ENCODE measurements at places on chromosomes 3 and 15.

GRCh38 chr3:27319847-27320526, 49.2 kb downstream of the NEK10 start:
- DNase-seq, result peak; percentile 59

GRCh38 chr3:9534429-9534828, 19.2 kb downstream of the LHFPL4 start:
- no peak for DNase-seq

DNA sequence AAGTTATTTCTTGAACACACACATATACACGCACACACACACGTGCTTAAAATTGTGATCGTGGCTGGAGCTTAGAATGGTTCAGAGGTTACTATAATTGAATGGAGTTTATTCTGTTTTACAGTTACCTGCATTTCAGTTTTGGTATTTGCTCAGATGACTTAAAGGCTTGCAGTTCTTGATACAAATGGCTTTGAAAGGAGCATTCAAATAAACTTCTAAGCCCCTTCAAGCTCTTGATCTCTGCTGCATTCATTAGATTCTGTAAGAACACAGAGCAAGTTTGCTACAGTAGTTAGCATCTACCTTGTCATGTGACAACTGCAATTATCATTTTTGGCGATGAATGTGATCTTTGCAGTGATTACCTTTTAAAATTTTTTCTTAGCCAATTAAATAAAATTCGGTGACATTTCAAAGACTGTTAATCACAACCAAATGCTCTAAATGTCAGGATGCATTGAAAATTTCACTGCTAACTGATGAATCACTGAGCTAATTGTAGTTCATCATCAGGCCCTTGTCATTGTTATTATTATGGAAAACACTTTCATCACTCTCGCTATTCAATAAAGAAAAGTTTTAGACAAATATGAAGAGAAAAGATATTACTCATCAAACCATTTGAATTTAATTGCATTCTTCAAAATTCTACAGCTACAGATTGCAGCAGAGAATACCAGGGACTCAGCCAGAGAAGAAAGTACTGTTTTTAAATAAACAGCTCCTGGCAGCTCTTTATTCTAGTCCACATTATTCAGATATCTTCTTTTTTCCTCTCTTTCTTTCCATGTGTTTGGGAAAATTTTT, 296.1 kb downstream of the LRTM1 start:
- DNase-seq, result no peak

- DNase-seq, result no peak
These were observed 33.3 kb upstream of the FGD5 start for GRCh38 chr3:14785207-14786155.

- peak; percentile 66 for DNase-seq
These were observed 455.3 kb upstream of the NR2F2 start for GRCh38 chr15:95875121-95875643.

GRCh38 chr15:39145854-39146625, 434.8 kb upstream of the THBS1 start:
- no peak for DNase-seq

DNA sequence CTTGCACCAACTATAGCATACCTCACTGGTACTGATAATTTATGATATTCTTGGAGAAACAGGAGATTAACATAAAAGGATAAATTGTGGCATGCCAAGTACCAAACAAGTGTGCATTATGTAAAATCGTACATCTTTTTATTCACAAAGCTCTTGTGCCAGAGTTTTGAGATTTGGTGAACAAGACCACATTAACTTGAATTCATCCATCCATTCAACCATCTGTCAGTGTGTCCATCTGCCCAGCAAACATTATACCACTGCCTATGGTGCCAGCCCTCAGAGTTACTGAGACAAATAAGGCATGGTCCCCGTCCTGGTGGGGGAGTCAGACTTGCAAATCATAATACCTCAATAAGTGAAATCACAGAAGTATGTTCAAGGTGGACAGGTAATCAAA, 17.0 kb upstream of the NEO1 start:
- no peak for DNase-seq

DNA sequence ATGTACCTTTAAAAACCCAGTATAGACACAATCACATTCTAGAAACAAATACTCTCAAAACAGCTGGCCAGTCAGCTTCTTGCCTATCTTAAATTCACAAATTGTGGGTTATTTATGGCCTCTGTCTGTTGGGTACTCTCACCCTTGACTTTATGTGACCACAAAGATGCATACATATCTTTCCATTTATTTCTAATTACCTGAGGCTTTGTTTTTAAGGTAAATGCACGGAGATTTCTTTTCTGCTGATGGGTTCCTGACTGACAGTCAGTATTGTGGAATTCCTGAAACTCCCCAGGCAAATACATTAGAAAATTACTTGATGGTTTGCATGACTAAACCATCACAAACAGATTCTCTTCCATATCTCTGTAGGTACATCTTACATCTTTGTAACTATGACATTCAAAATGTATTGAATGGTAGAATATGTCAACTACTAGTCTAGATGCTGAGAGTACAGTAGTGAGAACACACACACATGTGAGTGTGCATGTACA, 107.7 kb downstream of the EDEM1 start:
- no peak for DNase-seq

DNA sequence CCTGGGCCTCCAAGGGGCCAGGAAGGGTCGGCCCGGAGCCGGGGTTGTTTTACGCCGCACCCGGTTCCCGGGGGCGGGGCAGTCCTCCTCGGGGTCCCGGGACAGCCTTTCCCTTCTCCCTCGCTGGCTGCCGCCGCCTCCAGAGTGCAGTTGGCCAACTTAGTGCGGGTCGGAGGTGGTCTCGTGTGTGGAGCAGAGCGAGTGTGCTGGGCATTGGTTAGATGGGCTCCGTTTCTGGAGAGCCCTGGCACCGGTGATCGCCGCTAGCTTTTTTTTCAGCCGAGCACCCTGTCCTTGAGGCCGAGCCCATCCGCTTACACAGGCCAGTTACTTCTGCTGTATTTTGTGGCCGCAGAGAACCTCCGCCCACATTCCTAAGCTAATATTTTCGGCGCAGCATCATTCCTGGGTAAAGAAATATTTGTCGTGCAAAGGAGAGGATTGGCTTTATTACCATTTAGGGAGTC, 585 bp downstream of the KIF23 start:
- peak; percentile 63 for DNase-seq

DNA sequence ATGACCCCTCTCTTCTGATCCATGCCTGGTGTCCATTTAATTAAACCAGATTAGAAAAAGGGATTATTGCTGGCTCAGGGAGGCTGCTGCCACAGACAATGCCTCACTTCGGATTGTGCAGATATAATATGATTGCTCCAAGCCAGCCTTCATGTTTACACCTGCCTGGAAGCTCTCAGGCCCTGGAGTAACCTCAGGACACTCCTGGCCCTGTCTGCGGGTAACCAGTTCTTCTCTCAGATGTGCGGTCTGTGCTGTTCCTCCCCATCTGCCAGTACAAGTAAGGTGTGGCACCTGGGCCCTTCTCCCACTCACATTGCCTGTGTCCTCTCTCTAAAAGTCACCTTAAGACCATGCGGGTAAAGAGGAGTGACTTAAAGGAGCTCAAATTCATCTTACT, 8.8 kb upstream of the GOLGA8J start:
- DNase-seq, result no peak

DNA sequence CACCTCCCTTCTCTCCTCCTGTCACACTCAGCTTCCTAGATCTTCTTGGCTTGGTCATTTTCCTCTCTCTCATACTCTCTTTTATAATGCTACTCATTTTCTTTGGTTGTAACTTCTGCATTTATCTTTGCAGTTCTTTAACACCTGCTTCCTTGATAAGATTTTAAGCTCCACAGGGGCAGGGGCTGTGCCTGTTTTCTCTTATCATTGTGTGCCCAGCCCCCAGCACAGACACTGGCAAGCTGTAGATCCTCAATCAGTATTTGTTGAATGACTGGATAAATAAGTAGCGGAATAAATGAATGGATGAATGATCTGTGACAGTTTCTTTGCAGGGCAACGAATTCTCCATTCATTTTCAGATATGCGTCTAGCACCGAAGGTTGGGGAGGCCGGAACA, 64.3 kb upstream of the MEX3B start:
- no peak for DNase-seq

DNA sequence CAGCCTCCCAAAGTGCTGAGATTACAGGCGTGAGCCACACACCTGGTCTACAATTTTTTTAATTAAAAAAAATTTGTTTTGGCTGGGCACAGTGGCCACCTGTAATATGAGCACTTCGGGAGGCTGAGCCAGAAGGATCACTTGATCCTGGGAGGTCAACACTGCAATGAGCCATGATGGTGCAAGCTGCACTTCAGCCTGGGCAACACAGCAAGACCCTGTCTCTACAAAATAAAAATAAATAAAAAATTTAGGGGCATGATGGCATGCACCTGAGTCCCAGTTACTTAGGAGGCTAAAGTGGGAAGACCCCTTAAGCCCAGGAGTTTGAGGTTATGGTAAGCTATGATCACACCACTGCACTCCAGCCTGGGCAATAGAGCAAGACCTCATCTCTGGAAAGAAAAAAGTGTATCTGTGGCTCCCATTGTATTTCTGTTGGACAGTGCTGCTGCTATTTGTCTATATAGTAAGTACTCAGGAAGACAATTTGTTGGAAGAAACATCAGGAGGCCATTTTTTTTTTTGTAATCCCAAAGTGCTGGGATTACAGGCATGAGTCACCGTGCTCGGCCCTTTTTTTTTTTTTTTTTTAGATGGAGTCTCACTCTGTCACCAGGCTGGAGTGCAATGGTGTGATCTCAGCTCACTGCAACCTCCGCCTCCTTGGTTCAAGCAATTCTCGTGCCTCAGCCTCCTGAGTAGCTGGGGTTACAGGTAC, 27.5 kb upstream of the SH3BP5 start:
- no peak for DNase-seq

DNA sequence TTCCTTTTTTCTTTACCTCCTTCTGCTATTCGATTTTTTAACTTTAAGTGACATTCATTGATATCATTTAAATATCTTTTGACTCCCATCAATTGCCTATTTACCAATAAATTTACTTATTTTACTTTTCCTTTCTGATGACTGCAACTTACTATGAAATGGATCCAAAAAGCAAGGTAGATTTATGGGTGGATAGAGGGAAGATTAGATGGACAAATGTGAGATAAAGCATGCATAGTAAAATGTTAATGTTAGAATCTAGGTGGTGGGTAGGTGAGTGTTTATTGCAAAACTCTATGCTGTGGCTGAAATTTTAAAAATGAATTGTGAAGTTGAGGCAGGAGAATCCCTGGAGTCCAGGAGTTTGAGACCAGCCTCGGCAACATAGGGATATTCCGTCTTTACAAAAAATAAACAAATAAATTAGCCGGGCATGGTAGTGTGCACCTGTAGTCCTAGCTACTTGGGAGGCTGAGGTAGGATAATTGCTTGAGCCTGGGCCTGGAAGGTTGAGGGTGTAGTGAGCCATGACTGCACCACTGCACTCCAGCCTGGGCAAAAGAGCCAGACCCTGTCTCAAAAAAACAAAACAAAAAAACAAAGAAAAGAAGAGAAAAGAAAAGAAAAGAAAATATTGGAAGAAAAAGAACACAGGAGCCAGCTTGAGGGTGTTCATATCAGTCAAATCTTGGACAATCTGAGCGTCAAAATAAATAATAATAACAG, 6.1 kb upstream of the PDCD6IP start:
- no peak for DNase-seq

DNA sequence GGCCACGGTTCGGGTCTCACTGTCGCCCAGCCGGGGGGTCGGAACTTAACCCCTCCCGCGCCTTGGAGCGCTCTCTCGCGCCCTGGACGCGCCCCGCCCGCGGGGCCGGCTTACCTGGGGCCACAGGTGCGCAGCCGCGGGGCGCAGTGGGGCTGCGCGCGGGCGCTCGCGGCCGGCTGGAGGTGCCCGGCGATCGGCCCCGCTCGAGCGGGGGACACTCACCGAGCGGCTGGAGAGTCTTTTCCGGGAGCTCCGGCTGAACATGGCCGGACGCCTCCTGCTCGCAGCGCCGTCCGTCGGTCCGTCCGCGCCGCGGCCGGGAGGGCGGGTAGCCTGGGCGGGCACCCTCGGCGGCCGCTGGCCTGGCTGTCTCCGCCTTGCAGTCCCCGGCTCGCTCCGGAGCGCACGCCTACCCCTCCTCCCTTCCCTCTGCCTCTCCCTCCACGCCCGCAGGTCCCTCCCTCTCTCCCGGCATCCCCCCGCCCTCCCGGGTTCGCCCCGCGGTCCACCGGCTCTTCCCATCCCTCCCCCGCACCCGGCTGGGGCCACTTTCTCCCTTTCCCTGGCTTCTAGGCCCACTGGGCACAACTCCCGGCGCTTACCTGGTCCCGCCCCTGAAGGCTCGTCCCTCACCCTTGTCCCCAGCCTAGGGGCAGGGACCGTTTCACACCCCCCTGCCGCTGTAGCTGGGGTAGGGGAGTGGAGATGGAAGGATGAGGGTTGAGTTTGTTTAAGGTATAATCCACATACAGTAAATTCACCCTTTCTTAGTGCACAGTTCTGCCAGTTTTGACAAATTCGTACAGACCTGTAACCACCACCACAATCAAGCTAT, 220.1 kb upstream of the PRICKLE2 start:
- DNase-seq, result no peak

DNA sequence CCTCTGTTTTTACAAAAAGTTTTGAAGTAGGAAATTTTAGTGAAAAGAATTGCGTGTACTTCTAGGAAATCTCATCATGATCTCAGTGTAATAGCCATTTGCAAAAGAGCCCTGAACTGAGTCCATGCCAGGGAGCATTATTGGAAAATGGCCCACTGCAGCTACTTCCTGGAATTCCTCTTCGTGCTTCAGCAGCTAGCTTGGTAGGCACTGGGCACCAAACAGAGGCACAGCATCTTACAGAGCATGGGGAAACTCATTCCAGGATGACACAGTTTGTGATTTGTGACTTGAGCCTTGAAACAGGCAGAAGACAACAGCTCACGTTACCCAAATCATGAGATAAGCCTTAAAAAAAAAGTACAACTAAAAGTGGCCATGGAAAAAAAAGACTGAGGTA, 179.1 kb downstream of the WDR72 start:
- DNase-seq, result no peak

DNA sequence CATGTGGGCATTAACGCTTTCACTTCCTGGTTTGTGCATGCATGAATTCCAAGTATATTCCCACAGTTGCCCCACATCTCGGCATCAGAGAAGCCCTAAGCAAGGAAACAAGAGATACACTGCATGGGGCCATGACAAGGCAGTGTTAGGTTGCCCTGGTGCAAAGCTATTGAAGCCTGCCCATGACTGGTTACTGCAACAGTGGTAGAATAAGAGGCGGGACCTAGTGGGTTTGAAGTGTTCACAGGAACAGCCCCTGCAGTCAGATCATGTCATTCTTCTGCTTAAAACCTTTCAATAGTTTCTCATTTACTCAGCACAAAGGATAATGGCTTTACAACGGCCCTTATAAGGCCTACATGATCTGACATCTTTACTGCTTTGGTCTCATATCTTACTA, 80.9 kb upstream of the TOPAZ1 start:
- no peak for DNase-seq

- no peak for DNase-seq
These were observed 265.9 kb downstream of the SHQ1 start for GRCh38 chr3:72582211-72582878.

DNA sequence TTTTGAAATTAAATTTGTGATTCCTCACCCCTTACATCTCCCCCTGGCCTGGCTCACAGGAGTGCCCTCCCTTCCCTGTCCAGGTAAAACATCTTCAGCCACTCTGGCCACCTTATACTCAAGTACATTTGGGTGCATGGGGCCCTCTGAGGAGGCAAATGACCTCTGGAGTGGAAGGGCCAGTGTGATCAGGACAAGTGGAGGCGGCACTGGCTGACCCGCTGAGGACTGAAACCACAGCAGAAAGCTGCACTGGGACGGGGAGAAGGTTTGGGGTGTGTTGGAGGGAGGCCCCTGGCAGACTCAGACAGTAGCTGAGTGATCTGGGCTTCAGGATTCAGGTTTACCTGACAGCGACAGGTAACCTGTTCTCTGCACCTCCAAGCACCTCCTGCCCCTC, 24.2 kb downstream of the HES1 start:
- no peak for DNase-seq

GRCh38 chr15:64942356-64942755, 30.7 kb downstream of the ANKDD1A start:
- no peak for DNase-seq
